Stimulated activated CD8-positive, alpha-beta memory T cell treated with anti-CD3 and anti-CD28 coated beads, Interleukin-4, amount 100 ng/mL, for 1 hour (primary cell): ENCODE measurements at places on chromosomes 5 and 9.

- no peak for DNase-seq
Observed at GRCh38 chr5:37931541-37931940, 91.7 kb upstream of the GDNF start.

- no peak for DNase-seq
Observed at GRCh38 chr5:40674661-40675235, 5.0 kb upstream of the PTGER4 start.

- DNase-seq = no peak
Observed at GRCh38 chr5:171782332-171782966, 3.2 kb upstream of the SMIM23 start.

DNA sequence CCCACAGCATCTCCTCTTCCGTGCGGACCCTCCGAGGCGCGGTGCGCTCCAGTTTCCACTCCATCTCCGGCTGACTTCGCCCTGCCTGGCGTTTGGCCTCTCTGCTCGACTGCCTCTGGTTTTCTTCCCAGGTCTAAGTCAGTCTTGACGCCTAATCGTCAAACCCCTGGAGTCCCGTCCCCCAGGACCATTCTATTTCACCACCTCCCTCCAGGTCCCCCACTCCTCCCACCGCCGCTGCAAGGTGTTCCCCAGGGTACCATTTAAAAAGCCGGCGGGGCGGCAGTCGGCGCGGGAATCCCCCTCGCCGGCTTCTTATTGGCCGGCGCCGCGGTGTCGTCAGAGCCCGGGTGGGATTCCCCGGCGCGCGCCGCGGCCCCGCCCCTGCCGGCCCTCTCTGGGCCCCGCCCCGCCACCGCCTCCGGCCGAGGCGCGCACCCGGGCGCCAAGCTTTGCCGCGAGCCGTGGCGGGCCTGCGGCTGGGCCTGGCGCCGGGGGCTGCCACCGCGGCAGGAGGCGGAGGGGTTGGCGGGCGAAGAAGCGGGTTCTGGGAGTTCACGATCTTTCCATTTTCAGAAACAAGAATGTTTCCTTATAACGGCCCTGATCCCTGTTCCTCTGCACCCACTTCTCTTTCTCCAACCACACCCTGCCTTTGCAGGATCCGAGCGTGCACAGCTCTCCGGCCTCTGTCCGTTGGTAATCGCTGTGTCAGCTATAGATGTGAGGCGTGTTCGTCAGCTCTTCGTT lies at the start of gene CDC20B:
Gene CDC20B, minus strand, starts transcription at position 241 of the 750 bp plus-strand sequence. Its CDS starts 177 bp downstream, at position 64.
- DNase-seq = peak; percentile 40

DNA sequence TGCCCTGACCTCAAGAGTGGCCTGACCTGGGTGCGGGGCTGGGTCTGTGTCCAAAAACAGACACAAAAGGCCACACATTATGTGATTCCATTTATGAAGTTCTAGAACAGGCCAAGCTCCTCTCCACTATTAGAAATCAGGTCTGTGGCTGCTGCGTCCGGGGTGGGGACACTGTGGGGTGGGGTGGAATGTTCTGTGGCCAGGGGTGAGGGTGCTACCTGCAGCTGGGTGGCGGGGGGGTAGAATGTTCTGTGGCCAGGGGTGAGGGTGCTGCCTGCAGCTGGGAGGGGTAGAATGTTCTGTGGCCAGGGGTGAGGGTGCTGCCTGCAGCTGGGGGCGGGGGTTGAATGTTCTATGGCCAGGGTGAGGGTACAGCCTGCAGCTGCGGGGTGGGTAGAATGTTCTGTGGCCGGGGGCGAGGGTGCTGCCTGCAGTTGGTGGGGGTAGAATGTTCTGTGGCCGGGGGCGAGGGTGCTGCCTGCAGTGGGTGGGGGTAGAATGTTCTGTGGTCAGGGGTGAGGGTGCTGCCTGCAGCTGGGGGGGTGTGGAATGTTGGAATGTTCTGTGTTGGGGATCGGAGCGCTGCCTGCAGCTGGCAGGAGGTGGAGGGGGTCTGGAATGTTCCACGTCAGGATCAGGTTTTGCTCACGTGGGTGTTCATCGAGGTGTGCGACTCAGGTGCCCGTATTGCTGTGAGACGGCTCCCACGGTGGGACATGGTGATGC lies 8.3 kb downstream of the LCN12 start:
- no peak for DNase-seq

- no peak for DNase-seq
Observed at GRCh38 chr5:174313615-174314014, 268.1 kb downstream of the NSG2 start.

DNA sequence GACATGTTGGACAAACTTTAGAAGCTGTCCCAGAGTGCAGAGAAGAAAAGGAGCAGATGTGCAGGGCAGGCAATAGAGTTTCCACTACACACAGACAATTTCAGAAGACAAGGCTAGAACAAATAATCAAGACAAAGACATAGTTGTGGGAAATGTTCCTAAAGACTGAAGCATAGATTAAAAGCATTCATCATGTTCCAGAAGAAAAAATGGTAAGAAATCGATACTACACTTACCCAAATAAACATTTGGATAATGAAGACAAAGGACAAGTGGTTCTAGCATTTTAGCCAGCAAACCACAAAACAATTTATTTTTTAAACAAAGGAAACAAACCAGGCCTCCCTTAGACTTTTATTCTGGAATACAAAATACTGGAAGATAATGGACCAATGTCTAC lies 97.9 kb downstream of the FSTL4 start:
- no peak for DNase-seq

DNA sequence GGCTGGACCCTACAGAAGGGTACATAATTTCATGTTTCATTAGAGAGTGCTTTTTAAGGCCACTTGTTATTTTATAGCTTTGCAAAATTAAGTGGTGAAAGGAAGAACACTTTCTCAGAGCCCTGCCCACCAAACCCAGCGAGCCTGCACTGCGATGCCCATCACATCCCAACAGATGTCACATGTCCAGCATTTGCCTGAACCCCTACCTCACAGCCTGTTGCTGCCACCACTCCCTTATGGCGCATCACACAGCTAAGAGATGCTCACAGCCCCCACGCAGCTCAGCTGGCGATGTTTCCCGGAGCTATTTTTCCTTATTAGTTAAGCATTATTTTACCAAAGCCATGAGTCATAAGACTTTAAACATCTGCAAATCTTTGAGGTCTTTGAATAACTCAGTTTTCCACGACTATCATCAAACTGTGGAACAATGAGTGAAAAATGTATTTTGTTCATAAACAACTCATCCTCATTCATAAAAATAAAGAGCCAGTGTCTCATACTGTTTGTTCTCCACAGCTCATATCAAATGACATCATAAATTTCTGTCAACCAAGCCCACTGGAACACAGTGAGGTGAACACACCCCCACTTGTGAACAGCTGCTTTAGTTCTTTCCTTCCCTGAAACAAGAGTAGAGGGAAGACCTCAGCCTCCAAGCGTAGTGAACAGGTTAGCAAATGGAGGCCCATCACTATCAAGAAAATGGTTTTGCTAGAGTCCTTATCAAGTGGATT lies 104.9 kb downstream of the SYK start:
- DNase-seq = no peak

DNA sequence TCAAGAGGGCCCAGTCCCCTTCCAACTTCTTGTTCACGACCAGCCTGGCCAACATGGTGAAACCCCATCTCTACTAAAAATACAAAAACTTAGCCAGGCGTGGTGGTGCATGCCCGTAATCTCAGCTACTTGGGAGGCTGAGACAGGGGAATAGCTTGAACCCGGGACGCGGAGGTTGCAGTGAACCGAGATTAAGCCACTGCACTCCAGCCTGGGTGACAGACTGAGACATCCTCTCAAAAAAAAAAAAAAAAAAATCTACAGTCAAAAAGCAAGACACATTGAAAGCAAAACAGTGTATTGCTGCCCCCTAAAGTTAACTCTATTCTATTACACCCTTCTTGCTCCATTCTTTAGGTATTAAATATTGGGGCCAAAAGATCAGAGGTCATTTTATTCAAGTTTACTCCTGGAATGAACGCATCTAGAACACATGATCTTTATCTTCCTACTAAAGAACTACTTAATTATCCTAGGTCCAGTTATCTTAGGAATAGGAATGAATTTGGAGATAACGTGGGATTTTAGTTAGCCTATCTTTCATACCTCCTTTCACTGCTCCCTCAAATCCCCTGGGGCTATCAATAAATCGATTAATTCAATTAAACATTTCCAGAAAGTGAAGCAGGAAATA lies 2.4 kb downstream of the ATG12 start:
- DNase-seq = no peak

- DNase-seq = no peak
Observed at GRCh38 chr5:104612005-104612404, 1049.4 kb upstream of the NUDT12 start.

- no peak for DNase-seq
Observed at GRCh38 chr9:129084087-129084486, 3.2 kb downstream of the DOLPP1 start.

DNA sequence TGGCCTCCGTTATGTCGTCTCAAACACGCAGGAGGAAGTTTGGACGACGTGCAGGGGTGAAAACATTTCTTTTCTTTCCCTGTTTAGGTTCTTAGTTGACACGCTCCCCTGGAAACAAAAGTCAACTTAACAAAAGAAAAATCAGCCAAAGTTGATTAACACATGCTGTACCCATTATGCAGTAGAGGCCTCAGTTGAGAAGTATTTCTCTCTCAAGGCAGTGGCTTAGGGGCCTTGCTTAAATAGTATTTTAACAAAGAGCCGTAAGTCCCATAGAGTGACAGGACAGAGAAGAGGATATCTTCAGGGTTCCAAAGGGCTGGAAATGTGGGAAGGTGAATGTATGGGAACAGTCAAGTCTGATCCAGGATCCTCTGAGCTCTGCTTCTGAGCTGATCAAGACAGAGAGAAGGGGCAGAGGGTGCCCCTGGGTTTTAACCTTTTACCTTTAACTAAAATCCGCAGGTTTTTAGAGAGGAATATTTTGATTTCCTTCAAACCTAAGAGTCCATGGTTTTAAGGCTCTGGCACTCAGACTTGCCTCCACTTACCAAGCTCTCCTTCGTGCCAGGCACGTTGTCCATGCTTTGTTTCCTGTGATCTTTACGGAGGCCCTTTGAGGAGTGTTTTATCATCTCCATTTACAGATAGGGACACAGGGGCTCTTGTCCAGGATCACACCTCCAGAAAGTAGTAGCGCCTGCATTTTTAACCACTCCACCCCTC lies 629 bp upstream of the CD74 start:
- DNase-seq = no peak

GRCh38 chr5:19322716-19323485 lies 665.1 kb downstream of the CDH18 start:
- no peak for DNase-seq

DNA sequence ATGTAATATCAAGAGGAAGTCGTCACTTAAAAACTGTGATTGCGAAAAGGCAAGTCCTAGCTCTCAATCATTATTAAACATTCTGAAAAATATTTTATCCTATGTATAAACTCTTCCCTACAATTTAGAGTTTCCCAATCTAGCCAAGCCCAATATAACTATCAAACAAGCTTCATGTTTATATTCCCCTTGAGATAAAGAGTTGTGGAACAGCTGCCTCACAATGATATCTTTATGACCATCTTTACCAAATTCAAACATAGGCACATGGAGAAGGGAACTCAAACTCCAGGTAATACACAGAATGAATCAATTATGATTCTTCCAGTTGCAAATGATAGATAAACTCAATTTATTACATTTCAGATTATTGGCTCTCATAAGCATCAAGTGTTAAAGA lies 1468.7 kb downstream of the EFNA5 start:
- DNase-seq = no peak

- DNase-seq = no peak
Observed at GRCh38 chr5:43287493-43287892, 25.7 kb downstream of the HMGCS1 start.

DNA sequence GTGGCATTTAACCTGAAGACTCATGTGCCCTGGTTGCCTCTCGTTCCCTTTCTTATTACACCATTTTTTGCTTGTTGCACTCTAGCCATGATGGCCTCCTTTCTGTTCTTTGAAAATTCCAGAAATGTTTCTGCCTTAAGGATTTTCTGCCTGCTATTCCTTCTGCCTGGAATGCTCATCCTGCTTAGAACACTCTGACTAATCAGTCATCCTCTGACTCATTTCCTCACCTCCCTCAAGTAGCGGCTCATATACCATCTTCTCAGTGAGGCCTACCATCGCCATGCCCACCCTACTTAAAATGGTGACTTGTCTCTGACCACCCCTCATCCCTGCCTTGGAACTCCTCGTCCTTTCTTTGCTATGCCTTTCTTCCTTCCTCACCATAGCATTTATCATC lies 68.8 kb downstream of the KIF4B start:
- no peak for DNase-seq

- no peak for DNase-seq
Observed at GRCh38 chr9:99374793-99375192, 152.7 kb downstream of the SEC61B start.

DNA sequence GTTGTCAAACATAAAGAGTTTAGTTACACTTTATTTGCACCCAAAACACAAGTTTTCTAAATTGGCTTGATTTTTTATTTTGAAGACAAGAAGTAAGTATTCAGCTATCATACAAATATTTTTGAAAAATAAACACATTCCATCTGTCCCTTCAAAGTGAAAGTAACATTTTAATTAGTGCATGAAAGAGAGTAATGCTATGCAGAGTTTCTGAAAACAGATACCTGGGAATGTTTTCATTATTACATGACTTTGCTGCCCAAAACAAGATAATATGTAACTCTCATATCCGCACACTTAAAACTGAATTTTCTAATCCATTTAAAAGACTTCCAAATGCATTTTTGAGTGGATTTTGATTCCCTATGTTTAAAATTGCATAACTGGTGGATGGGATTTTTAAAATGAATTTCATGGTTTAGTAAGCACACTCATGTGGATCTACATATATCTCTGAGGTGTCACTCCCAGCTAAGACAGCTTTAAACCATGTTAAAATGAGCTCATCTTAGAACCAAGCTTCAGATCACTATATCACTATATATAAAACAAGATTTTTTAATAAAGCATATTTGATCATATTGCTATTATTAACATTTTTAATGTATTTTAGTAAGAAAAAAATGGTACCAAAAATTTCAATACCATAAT lies 127.5 kb downstream of the ATPSCKMT start:
- DNase-seq = no peak
